Dermis microvascular lymphatic vessel endothelial cell (primary cell): ENCODE measurements at places on chromosomes 11 and 22. TPM values are rescaled to one million over a fixed set of nuclear protein-coding genes. Genes with fewer than 3 reads are reported as not detected.

Gene CCDC89
- total RNA-seq, result not detected in 2 replicates

Gene RIMBP3B
- under 0.01 TPM in 1 of 2 replicates, not detected in the other for total RNA-seq

Gene PATE4
- not detected in 2 replicates for total RNA-seq

Gene KIAA1671
- total RNA-seq, result 34.8 and 40.0 TPM in 2 replicates

Gene SCGB2A2
- not detected in 2 replicates for total RNA-seq
